Large intestine (tissue), 12 donors: ENCODE measurements at places on chromosomes 12 and 14. TPM values are rescaled to one million over a fixed set of nuclear protein-coding genes. Genes with fewer than 3 reads are reported as not detected.

NID2 gene
- polyA plus RNA-seq: 21.1 TPM

DNA sequence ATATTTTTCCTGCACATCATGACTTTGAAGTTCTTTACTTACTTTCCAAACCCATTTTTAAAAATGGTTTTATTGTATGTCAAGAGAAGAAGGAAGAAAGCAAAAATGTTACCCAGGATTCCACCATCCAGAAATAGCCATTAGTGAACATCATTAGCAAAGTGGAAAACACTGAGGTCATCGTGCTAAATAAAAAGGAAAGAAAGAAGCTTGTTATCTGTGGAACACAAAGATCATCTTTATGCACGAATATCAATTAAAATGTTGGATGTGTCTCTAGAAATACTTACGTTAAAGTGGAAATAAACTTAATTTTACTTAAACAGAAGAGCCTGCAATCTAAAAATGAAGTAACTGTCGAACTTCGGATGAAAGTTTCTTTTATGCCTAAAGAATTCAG is 27.3 kb downstream of the SFSWAP start:
- no peak for DNase-seq

- peak; percentile 7 for DNase-seq
Measured at GRCh38 chr12:110741341-110742095, 1.2 kb downstream of the PPP1CC start.

DNA sequence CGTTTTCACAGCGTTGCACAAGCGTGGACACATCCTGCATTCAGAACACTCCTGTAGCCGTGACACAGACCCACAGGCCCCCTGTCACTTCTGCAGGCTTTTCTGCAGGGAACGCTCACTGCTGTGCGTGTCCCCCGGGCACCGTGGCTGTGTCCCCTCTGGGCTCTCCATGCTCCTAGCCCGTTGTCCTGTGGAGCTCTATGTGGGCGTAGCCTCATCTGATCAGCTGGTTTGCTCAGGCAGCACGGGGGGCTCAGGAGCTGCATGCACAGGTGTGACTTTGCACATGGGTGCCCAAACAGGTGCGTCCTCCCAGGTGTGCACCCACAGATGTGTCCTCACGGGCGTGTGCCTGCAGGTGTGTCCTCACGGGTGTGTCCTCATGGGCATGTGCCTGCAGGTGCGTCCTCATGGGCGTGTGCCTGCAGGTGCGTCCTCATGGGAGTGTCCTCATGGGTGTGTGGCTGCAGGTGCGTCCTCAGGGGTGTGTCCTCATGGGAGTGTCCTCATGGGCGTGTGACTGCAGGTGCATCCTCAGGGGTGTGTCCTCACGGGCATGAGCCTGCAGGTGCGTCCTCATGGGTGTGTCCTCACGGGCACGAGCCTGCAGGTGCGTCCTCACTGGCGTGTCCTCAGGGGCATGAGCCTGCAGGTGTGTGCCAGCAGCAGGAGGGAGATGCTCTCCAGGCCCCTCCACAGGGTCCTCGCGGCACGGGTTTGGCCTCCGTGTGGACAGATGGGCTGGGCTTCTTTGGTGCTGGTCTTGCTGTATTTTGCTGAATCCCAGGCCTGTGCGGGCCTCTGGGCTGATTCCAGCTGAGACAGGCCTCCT is 17.5 kb downstream of the MTA1 start:
- DNase-seq: peak; percentile 44

GRCh38 chr12:53995002-53995377 is 5.0 kb upstream of the HOXC9 start:
- no peak for DNase-seq

- DNase-seq: no peak
Measured at GRCh38 chr14:61630399-61631044, 64.8 kb upstream of the HIF1A start.
